ENCODE measurements at places on chromosomes 7 and 10.
A peak's percentile ranks its signal among the peaks of the same experiment; 100 is the strongest.

DNA sequence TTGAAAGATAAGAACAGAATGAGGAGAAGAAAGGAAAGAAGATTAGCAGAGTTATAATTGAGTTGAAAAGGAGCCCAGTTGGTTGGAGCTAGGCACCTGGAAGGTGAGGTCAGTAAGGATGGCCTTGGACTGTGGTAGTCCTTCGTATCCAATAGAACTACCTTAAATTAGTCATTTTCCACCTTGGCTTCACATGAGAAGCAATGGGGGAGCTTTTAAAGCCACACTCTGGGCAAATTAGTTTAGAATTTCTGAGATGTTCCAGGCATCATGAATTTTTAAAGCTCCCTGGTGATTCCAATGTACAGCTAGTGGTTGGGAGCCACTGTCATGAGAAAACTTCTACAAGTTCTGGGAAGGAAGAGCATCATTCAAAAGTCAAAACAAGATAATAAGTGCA lies 27.3 kb upstream of the CYP3A5 start:
- no peak for DNase-seq

DNA sequence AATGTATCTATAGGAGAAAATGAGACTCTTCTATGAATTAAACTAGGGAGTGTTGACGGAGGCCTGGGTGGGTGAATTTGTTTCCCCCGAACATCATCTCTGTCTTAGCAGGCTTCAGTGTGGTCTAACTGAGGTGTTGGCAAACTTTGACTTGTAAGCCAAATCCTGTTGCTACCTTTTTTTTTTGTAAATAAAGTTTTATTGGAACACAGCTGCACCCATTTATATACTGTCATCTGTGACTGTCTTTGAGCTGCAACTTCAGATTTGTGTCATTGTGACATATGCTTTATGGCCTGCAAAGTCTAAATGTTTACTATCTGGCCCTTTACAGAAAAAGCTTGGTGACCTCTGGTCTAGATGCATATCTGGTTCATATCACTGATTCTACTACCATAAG lies 455.9 kb downstream of the LRMDA start:
- DNase-seq = no peak

- DNase-seq = peak; percentile 49
These were observed 23.2 kb downstream of the CALCR start for GRCh38 chr7:93551063-93551895.

DNA sequence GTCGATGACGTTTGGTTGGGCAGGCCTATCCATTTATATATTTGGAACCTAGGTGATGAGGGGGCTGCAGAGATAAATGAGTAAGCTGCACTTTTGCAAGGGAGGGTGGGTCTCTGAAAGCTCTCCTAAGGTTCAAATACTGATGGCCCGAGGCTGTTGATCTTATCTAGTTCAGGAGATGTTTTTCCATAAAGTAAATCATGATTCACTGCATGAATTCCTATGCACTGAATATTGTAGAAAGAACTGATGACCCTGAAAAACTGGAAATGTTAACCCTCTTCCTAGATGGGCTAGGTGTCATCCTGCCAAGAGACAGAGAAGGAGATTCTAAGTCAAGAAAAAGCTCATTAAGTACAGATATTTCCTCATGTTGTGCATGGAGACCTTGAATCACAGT lies 459.9 kb downstream of the PLXNA4 start:
- DNase-seq = no peak

DNA sequence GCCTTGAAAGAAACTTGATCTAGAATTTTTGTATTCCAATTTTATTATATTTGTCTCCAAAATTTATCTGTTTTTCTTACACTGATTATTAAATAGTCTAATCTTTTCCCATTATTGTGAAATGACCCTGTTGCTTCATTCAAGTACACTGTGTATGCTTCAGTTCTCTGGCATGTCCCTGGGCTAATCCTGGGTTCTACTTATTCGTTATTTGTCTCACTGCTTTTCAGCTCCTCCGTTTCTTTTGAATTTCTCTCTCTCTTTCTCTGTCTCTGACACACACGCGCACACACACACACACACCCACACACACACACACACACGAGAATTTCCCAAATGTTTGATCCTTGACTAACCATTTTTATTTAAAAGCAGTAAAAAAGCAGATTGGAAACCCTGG lies 768.6 kb downstream of the NRG3 start:
- DNase-seq = no peak

DNA sequence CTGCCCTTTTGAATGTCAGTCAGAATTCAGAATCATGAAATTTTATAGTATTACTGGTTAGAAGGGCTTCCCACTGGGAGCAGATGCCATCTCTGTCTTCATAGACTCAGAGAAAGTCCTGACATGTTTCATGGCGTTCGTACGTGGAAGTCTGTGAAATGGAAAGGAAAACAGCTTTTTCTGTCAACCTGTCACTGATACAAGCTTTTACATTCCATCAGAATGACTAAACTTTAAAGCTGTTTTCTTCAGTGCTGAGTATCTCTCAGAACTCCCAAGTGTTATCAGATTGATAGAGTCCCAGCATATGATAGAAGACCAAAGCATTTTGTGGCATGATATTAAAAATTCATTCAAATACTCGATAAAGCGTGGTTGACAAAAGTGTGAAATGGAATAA lies 726.7 kb upstream of the GALNT17 start:
- DNase-seq = no peak

DNA sequence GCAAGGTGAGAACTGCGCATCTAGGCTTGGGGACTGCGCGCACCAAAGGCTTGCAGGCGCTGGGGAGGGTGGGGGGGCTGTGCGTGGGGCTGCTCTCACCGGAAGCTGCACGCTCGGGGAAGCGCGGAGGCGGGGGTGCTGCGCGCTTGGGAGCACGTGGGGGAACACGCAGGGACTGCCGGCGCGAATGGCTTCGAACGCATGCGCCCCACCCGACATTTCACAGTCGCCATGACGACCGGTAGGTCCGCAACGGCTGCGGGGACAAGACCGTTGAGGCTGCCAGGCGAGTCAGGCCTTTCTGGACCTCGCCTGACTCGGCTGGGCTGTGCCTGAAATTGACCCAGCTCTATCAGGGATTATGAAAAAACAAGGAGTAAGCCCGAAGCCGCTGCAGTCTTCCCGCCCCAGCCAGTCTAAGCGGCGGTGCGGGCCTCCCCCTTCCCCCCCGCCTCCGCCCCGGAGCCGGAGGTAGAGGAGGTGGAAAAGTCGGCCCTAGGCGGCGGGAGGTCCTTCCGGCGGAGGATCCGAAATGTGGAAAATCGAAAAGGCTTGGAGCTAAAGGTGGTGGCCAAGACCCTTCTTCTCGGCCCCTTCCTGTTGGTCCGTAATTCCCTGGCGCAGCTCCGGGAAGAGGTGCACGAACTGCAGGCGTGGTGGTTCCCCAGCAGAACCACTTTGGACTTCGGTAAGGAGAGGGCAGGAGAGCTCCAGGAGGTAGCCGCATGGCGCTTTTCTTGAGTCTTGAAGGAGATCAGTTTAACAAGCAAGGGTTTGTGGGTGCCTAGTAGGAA lies 34.9 kb upstream of the STEAP1 start:
- peak; percentile 74 for DNase-seq

- no peak for DNase-seq
These were observed 10.2 kb downstream of the SSBP1 start for GRCh38 chr7:141748396-141748795.

DNA sequence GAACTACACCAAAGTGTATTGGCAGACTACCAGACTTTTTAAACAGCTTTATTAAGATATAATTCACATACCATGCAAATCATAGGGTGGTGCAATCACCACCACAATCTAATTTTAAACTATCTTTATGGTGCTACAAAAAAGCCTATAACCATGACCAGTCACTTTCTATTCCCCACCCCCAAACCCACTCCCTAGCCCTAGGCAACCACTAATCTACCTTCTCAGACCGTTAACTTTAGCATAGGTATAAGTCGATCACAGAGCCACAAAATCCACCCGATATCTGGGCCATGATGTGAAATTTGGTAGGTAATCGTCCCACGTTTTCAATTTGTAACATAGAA lies 536 bp upstream of the POM121 start:
- DNase-seq = no peak

DNA sequence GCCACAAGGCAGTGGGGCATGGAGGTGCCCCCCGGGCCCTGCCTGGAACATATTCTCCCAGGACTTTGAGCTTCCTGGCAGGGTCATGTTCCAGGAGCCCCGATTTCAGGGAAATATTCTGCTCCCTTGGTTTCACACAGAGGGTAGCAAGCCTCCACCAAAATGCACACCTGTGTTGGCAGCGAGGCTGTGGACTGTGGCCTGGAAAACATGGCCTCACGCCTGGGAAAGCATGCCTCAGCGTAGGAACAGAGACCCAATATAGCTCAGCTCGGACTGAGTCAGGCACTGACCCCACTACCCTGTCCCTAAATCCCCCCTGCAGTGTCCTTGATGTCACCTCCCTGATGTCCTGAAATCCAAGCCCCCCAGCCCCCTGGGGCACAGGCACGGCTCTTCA lies 92.0 kb downstream of the KCNMA1 start:
- no peak for DNase-seq

- DNase-seq = no peak
These were observed 1.3 kb upstream of the SPOCK2 start for GRCh38 chr10:72089618-72090017.

DNA sequence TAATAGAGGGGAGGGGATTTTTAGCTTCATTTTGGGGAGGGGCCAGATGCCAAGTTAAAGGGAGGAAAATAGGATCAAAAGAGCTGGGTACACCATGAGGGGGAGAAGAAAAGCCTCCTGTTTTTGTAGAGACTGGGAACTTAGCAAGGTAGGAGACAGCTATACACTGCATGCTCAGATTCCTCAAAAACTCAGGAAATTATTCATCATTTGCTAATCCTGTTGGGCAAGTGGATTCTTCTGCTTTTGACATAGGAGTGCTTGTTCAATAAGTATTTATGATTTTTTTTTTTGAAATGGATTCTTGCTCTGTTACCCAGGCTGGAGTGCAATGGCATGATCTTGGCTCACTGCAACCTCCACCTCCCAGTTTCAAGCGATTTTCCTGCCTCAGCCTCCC lies 73.4 kb downstream of the LYZL2 start:
- no peak for DNase-seq

- no peak for DNase-seq
These were observed 3.7 kb downstream of the NOD1 start for GRCh38 chr7:30474893-30475292.

DNA sequence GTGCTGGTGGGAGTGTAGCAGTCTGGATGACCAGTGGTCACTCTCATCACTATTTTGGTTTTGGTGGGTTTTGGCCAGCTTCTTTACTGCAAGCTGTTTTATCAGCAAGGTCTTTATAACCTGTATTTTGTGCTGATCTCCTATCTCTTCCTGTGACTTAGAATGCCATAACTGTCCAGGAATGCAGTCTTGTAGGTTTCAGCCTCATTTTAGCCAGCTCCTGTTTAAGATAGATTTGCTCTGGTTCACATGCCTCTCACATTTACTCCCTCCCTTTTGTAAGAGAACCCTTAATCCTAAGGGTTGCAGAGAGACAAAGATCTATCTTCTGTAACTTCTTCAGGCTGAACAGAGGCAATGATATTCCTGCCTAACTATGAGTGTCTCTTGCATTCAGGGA lies 51.2 kb upstream of the INHBA start:
- no peak for DNase-seq

DNA sequence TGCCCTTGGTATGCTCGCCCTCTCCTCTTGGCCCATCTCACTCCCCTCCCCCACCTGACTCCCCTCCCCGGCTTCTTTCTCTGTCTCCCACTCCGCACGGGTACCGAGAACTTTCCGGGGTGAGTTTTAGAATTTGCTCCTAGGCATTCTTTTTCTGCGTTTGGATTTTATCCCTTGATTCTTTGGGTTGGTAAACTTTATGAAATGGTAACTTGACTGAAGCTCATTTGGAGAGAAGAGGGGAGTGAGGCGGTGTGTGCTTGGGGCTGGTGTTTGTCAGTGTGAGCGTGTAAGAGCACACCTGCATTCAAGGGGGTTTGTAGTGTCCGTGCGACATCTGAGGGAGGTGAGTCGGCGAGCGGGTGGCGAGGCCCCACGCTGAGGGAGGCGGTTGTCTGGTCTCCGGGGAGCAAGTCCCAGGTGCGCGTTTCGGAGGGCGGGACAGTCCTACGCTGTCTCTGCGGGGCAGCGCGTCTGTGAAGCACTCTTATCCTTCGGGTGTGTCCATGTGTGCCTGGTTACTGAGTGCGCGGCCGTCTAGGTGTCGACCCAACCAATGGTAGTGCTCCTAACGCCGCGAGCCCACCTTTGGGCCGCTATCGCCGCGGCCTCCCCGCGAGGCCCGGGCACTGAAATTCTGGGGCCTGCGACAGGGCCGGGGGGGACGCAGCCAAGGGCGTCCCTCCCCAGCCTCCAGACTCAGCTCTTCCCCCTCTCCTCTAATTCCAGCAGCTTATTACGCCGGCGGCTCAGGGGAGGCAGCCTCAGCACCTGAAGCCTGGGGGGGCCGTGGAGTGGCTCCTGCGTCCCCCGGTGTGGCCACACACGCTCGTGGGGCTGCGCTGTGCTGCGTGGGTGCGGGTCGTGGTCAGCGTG lies 2.6 kb upstream of the ZNF503 start:
- DNase-seq = peak; percentile 7

All from NCI-H2081 (cell line).